ENCODE measurements at places on chromosomes 5 and 9. TPM values are rescaled to one million over a fixed set of nuclear protein-coding genes. Genes with fewer than 3 reads are reported as not detected.
A peak's percentile ranks its signal among the peaks of the same experiment; 100 is the strongest.

- H3K36me3 ChIP-seq: no peaks in the 10 kb centered on the region
- DNase-seq: no peak
- H3K4me1 ChIP-seq: peaks cover 8% of the 10 kb centered on the region
These were observed 42.5 kb upstream of the RASGRF2 start for GRCh38 chr5:80917631-80918030.

PCDHA9 gene
- not detected for total RNA-seq

DNA sequence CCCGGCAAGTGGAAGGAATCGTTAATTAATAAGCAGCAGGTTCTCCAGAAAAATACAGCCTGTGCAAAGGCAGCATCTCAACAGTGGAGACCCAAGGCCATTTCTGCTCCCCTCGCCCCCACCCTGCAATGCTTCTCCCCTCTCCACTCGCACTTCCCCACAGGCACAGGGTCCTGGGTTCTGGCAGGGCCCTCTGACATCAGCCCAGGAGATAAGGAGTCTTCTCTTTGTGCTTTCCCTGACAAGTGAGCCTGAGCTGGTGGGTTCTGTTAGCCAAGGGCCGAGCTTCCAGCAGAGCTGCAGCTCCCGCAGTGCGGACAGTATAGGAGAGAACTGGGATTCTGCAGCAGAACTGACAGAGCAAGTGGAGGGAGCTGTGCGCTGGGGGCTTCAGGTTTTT is 257.5 kb downstream of the NSG2 start:
- H3K27me3 ChIP-seq: no peaks in the 10 kb centered on the region
- DNase-seq: no peak
- no peak overlapping the region for H3K4me3 ChIP-seq
- H3K27ac ChIP-seq: no peak overlapping the region
- no peaks in the 10 kb centered on the region for H3K4me1 ChIP-seq
- H3K36me3 ChIP-seq: no peaks in the 10 kb centered on the region

SEC61B gene
- total RNA-seq: 110 TPM

WDR38 gene
- total RNA-seq: not detected

- DNase-seq: no peak
- no peaks in the 10 kb centered on the region for H3K36me3 ChIP-seq
- H3K4me3 ChIP-seq: no peak overlapping the region
- H3K27ac ChIP-seq: no peak overlapping the region
- H3K27me3 ChIP-seq: no peaks in the 10 kb centered on the region
These were observed 44.4 kb upstream of the AFAP1L1 start for GRCh38 chr5:149227168-149227826.

- H3K4me1 ChIP-seq: peaks cover 13% of the 10 kb centered on the region
- no peaks in the 10 kb centered on the region for H3K36me3 ChIP-seq
- no peak overlapping the region for H3K4me3 ChIP-seq
- peak; percentile 70 for DNase-seq
- H3K27ac ChIP-seq: no peak overlapping the region
- H3K27me3 ChIP-seq: no peaks in the 10 kb centered on the region
These were observed 1435.2 kb upstream of the CDH9 start for GRCh38 chr5:28473531-28474107.

GRCh38 chr9:114678795-114679194 is 3.2 kb downstream of the TEX48 start:
- H3K36me3 ChIP-seq: no peaks in the 10 kb centered on the region
- H3K4me3 ChIP-seq: no peak overlapping the region
- peaks cover 17% of the 10 kb centered on the region for H3K4me1 ChIP-seq

DNA sequence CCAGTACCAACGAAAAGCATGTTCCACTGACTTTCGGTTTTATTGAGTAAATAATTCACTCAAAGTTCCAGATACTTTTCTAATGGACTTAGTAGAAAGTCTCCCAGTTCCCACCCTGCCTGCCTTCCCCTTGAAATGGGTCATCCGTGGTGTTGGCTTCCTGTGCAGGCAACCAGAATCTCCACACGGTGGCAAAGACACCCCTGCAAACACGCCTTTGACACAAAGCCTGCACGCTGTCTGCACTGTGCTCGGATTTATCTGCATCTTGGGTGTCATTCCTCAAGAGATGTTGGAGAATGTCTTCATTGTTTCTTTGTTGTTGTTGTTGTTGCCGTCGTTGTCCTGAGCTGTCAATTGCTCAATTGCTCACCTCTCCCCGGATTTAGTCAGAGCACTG is 150.0 kb upstream of the IRX2 start:
- H3K36me3 ChIP-seq: no peaks in the 10 kb centered on the region
- H3K27ac ChIP-seq: no peak overlapping the region
- H3K4me1 ChIP-seq: no peaks in the 10 kb centered on the region
- H3K4me3 ChIP-seq: no peak overlapping the region
- no peaks in the 10 kb centered on the region for H3K27me3 ChIP-seq

DNA sequence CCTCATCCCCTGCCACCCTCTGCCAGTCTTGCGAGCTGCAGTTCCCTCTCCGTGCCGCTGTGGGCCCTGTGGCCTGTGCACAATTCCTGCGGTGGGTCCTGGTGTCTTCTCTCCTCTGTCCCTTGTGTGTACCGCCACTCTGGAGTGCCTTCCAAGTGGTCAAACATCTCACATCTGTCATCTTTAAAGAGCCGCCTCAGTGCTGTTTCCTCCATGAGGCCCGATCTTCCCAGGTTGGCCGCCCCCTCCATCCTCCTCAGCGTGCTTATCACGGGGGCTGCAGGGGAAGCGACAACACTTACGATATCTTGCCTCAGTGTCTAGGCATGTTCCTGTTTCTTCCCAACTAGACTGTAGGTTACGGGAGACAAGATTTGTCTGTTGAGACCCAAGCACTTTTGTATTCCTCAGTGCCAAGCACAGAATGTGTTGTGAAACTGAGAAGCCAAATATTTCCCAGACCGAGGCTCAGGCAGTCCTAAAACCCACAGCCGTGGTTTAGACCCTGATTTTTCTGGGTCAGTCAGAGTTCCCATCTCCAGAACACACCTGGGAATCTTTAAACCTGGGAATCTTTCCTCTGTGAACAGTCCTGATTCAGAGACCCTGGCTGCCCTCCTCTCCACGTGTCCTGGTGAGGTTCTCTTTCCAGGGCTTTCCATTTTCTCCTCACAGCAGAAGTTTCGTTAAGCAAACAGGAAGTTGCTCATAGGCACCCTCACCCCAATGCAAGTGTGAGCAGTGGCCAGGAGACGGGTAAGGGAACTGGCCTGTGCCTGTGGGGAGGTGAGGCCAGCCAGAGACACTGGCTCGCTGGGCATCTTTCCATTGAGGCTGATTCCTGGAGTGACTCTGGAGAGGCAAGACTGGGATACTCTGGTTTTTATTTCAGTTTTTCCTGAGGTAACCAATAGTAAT is 28.8 kb downstream of the SLC46A2 start:
- H3K36me3 ChIP-seq: no peaks in the 10 kb centered on the region
- peak overlapping the region; percentile 43 for H3K4me3 ChIP-seq

DNA sequence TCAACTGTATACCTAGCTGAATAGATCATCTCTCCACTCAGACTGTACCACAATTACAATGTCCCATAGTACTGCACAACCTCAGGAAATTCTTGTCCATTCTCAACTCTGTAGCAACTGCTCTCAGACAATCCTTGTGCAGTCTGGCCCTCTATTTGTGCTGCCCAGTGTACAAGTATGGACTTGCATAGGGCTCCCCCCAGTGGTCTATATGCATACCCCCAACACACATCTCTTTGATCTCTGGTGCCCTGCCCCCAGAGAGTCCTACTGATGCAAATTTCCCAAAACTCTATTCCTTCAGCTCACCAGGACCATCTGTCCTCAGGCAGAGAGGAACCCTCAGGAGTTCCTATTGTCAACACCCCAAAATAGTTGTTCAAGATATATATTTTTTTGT is 205.3 kb downstream of the SLCO4C1 start:
- H3K27me3 ChIP-seq: no peaks in the 10 kb centered on the region
- no peaks in the 10 kb centered on the region for H3K4me1 ChIP-seq
- DNase-seq: peak; percentile 70
- no peak overlapping the region for H3K4me3 ChIP-seq

LURAP1L gene
- total RNA-seq: not detected

DNA sequence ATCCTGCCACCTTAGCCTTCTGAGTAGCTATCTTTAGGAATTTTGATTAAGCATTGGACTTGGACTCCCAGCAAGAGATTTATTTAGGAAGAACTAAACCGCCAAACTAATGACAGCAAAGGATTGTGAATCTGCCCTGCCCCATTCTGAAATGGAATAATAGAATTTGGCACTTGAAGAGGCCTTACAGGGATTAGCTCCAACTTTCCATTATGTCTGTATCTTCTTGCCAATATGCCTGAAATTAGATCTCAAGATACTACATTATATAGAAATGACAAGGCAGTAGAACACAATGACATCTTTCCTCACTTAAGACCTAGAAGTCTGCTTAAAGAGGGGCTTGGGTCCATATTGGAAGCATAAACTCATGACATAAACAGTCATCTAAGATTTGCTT is 77.0 kb upstream of the DPYSL3 start:
- no peak for DNase-seq
- H3K36me3 ChIP-seq: peaks cover 13% of the 10 kb centered on the region
- H3K4me1 ChIP-seq: no peaks in the 10 kb centered on the region

DNA sequence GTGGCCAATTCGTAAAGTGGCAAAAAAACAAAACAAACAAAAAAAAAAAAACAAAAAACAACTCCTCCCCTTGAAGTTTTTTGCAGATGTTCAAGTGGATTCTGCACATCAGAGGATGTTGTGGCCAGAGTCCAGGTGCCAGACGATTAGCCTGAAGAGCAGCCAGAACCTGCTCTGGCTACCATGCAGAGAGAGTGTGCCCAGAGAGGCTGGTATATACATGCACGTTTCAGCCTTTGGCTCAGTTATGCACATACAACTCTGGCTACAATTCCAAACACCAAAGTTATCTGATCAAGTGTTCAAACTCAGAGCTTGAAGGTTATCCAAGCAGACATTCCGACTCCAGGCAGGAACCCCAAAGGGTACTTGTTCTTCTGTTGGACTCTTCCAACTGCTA is 34.7 kb downstream of the GGTA1 start:
- no peaks in the 10 kb centered on the region for H3K4me1 ChIP-seq
- no peak for DNase-seq
- H3K27ac ChIP-seq: no peak overlapping the region

ELP1 gene
- total RNA-seq: 60.3 TPM

PTGR1 gene
- total RNA-seq: not detected

DNA sequence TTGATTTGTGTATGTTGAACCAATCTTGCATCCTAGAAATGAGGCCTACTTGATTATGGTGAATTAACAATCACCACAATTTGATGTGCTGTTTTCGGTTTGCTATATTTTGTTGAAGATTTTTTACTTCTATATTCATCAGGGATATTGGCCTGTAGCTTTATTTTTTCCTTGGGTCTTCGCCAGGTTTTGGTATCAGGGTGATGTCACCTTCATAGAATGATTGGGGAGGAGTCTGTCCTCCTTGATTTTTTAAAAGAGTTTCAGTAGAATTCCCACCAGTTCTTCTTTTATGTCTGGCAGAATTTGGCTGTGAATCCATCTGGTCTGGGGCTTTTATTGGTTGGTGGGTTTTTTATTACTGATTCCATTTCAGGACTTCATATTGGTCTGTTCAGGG is 115.2 kb downstream of the CPLANE1 start:
- DNase-seq: no peak
- H3K27ac ChIP-seq: no peak overlapping the region
- no peaks in the 10 kb centered on the region for H3K27me3 ChIP-seq
- no peak overlapping the region for H3K4me3 ChIP-seq
- H3K4me1 ChIP-seq: no peaks in the 10 kb centered on the region

GRCh38 chr9:12863618-12864017 is 88.8 kb downstream of the LURAP1L start:
- no peaks in the 10 kb centered on the region for H3K27me3 ChIP-seq
- H3K27ac ChIP-seq: no peak overlapping the region
- no peak overlapping the region for H3K4me3 ChIP-seq
- H3K4me1 ChIP-seq: no peaks in the 10 kb centered on the region
- no peaks in the 10 kb centered on the region for H3K36me3 ChIP-seq

DNA sequence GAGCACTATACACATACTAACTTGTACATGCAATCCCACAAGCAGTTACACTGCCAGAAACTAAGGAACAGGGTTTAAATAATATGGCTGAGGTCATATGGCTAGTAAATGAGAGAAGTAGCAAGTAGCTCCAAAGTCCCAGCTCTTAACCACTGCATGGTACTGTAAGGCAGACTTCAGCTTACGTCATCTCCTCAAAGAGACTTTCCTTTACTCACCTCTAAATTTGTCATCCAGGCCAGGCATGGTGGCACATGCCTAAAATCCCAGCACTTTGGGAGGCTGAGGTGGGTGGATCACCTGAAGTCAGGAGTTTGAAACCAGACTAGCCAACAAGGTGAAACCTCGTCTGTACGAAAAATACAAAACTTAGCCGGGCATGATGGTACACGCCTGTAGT is 20.4 kb upstream of the SELENOP start:
- no peak overlapping the region for H3K4me3 ChIP-seq
- DNase-seq: no peak
- H3K27ac ChIP-seq: no peak overlapping the region
- no peaks in the 10 kb centered on the region for H3K4me1 ChIP-seq
- no peaks in the 10 kb centered on the region for H3K27me3 ChIP-seq

- H3K4me3 ChIP-seq: no peak overlapping the region
- no peak for DNase-seq
- no peaks in the 10 kb centered on the region for H3K27me3 ChIP-seq
- no peak overlapping the region for H3K27ac ChIP-seq
- no peaks in the 10 kb centered on the region for H3K4me1 ChIP-seq
These were observed 87.4 kb downstream of the SGCD start for GRCh38 chr5:156414391-156414790.

All from Karpas-422 (cell line).